AML-193 (cell line): ENCODE measurements at places on chromosomes 12 and 14.
A peak's percentile ranks its signal among the peaks of the same experiment; 100 is the strongest.

DNA sequence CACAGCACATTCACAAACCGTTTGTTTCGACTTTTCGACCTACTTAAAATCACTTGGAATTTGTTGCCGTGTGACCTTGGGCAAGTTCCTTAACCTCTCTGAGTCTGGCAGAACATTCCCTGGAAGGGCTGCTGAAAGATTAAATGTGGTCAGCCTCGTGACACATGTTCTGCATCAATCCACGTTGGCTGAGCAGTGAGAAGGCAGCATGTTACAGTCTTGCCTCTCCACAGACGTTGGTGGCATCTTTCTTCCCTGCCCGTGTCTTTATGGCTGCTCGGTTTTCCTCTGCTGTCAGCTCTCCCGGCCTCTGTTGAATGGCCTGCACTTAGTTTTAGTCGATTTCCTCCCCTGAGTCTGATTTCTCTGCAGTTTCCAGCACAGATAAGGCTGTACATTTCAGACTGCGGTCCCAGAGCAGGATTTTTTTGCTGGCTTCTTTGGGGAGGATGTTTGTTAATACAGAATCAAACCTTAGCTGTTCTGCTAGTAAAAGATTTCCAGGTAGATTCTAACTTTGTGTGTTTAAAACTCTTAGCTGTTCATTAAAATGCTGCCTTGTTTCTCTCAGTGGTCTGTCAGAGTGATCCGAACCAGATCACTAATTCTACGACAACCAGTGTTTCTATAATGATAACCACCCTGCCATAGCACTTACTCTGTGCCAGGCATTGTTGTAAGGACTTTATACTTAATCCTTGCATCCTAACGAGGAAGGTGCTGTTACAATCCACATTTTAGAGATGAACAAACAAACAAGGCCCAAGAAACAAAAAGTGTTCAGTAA is 217.1 kb downstream of the CHST11 start:
- no peak for DNase-seq

- no peak for DNase-seq
These were observed 21.2 kb downstream of the GALNT9 start for GRCh38 chr12:132307976-132308852.

GRCh38 chr12:1583421-1584078 is 10.8 kb downstream of the FBXL14 start:
- peak; percentile 77 for DNase-seq

- peak; percentile 20 for DNase-seq
These were observed 127.9 kb upstream of the TMEM132D start for GRCh38 chr12:130031571-130032189.

GRCh38 chr14:57530571-57530970 is 36.9 kb upstream of the CCDC198 start:
- no peak for DNase-seq

GRCh38 chr14:69288011-69288771 is 28.2 kb downstream of the GALNT16 start:
- no peak for DNase-seq

DNA sequence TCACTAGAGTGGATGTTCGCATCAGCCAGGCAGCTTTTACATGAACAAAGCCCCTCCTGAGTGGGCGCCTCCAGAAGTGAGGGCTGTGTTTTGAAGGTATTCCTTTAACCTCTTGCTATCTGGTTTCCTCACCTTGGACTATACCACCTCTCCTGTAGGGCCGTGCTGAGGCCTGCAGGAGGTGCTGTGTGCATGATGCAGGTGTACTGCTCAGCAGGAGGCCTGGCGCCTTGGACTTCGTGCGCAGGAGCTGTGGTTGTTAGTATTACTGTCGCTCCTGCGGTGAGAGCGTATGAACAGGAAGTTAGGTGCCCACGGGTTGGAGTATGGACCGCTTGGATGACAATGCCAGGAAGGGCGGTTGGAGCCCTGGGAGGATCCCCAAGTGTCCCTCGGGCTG is 130.7 kb downstream of the TSPAN9 start:
- DNase-seq, result no peak
